ENCODE measurements at places on chromosomes 16 and 17.

DNA sequence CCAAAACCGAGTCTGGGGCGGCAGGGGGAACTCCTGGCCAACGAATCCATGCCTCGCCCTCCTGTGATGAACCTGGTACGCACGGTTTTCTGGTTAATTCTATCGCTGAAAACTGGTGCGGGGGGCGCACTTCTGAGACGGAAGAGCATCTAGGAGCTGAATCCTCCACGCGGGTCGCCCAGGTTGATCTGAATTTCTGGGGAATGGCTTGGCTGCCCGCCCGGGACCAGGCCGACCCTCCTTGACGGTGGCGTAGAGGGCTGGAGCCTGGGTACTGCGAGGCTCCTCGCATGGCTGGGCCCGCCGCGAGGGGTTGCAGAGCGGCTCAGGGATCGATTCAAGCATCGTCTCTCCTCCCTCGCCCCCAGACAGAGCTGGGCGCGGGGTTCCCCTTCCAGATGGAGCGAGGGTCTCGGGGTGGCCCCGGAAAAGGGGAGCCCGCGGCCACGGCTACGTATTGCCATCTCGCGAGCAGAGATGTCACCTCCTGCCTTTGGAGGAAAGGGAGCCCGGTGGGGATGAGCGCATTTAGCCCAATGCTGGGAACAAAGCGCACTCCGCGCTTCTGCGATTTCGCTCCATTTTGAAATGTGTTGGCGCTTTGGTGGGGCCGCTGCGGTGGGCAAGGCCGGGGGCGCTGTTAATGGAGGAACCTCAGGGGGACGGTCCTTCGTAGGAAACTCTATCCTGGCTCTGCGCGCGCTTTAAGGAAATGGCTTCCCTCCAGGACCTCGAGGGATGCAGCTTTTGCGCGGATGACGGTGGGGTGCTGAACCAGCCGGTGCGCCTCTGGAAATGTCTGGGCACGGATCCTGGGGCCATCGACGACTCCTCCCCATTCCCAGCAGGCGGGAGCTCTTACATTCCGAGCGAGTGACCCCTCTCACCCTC, 2.7 kb downstream of the MAPT start:
- no peak for DNase-seq

DNA sequence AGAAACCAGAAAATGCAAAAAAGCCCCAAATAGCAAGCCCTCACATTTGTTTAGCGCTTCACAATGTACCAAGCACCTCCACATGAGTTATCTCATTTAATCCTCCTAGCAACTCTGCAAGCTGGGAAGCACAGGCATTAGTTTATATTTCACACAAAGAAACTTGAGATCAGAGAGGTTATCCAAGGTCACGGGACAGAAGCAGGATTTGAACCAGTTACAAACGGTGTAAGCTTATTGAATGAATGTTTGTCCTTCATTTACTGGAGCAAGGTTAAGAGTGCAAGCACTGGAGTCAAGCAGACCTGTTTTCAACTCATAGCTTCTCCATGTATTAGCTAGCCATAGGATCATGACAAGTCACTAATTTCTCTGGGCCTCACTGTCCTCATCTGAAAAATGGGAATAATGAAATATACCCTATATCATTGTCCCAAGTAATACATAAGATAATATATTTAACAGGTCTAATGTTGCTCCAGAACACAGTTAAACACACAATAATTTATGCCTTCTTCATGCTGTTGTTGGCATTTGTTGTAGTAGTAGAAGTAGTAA, 6.1 kb upstream of the HLF start:
- DNase-seq: no peak

DNA sequence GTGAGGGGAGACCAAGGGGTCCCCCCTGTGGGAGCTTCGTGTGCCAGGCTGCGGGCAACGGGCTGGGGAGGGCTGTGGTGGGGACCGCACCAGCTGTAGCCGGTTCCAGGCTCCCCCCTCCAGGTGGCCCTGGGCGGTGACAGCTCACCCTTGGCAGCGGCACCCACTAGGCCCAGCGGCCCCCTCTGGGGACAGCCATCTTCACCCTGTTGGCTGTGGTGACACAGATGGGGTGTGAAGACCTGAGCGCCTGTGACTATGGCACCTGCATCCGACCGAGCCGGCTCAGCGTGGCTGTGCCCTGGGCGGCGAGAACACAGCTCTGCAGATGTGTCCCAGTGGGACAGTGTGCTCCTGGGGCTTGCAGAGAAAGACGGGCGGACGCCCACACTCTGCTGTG, 1.1 kb upstream of the C1QTNF8 start:
- no peak for DNase-seq

DNA sequence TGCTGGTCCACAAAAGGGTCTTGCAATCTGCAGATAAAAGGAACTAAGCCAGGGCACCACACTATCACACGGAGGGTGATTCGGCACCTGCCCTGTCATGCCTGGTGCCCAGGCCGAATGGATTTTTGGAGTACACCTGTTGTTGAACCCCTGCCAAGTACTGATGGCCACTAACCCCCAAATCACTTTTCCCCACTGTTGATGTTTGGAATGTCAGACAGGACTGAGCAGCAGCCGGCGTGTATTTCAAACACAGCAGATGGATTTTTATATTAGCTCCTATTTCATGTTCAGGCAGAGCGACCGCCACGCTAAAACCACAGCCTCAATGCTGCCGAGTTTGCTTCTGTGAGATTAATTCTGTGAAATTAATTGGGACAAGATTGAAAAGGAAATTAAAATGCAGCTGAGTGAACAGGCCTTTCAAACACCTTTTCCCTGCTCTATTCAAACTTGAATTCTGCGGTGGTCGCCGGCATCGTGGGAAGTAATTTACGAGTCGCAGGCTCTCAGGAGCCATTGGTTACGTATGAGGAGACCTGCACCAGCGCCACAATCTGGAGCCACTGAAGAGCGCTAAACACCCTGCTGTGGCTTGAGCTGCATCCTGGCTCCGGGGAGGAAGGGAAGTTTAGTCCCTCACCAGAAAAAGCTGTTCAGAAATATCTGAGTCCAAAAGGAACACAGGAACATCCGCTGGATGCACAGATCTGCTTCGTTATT, 48.5 kb downstream of the SNX11 start:
- no peak for DNase-seq

DNA sequence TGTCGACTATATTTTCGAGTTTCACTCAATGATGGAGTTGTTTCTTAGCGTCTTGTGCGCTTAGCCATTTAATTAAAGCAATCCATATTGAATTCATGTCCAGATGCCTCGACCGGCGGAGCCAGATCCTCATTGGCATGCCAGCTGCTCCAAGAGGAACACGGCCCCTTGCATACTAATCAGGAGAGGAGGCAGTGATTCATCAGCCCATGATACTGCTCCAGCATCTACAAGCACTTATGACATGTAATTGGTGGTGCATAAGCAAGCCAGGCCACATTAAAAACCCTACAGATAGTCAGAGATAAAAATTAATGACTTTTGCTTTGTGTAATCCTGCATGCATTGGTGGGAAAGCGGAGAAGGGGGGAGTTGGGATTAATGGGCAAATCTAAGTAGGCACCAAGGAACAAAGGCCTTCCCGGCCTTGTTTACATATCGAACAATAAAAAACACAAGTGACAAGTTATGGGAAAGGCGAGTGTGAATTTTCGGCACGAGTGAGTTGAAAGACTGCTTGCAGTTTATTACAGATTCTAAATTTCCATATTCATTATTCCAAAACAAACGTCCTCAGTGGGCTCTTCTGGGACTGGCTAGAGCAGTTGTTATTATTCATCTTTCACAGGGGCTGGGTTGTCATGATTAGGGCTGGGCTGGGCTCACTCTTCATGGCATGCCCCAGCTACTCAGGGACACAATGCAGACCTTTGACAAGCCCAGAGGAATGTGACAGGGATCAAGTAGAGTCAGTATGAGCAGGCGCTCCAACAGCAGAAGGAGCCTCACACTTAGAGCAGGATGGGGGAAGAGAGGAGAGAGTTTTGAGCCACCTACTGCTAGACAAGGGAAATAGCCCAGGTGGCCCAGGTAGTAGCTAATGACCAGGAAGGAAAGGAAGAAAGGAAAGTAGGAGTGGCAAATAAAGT, 281.7 kb upstream of the ZFHX3 start:
- DNase-seq: peak; percentile 61
